ENCODE measurements at places on chromosomes 7 and 10. TPM values are rescaled to one million over a fixed set of nuclear protein-coding genes. Genes with fewer than 3 reads are reported as not detected.

GRCh38 chr7:152574892-152575548 is 100.9 kb downstream of the XRCC2 start:
- DNase-seq = no peak

GRCh38 chr7:123115331-123115730 is 84.4 kb downstream of the SLC13A1 start:
- no peak for DNase-seq

Gene DOCK4
- 38.0 TPM for total RNA-seq

Gene RHOBTB1
- total RNA-seq = 16.5 TPM

Measured in NCI-H460 (cell line).